Omental fat pad (tissue), 4 donors: ENCODE measurements at places on chromosomes 2 and 18. TPM values are rescaled to one million over a fixed set of nuclear protein-coding genes. Genes with fewer than 3 reads are reported as not detected.

GRCh38 chr2:9247786-9248185 lies 41.2 kb downstream of the ASAP2 start:
- no peak for DNase-seq

DNA sequence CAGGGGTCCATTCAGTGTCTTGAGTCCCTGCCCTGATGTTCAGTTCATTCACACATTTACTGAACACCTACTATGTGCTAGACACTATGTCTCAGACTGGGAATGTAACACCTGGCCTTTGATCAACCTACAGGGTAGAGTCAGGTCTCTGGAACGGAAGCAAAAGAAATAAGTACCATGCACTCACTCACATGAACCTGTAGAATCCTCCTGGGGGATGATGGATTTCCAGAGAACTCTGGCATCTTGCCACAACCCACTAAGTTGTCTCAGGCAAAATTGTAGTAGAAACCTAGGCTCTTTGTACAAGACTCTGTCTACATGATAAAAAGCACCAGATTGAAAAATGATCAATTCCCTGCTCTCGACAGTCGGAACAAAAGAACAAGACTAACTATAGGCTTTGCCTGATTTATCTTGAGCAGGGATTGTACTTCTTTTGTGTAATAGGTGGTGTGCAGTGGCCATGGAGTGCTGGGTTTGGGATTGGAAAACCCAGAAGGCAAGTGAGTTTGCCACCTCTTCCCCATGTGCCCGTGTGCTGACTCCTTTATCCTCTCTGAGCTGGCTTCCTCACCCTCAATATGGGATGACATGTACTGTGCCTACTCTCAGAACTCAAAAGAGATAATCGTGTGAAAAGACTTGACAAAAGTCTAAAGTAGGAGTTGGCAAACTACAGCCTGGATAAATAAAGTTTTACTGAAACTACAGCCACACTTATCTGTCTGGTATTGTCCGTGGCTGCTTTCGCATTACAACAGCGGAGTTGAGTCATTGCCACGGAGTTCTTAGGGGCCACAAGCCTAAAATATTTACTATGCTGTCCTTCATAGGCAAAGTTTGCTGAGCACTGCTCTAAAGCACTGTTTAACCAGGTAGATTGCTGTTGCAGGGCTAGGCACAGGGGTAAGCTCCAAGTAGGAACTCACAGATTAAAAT lies 4.4 kb downstream of the CAPN14 start:
- DNase-seq: no peak

GRCh38 chr2:175111200-175111657 lies 56.8 kb downstream of the ATF2 start:
- DNase-seq: no peak

DNA sequence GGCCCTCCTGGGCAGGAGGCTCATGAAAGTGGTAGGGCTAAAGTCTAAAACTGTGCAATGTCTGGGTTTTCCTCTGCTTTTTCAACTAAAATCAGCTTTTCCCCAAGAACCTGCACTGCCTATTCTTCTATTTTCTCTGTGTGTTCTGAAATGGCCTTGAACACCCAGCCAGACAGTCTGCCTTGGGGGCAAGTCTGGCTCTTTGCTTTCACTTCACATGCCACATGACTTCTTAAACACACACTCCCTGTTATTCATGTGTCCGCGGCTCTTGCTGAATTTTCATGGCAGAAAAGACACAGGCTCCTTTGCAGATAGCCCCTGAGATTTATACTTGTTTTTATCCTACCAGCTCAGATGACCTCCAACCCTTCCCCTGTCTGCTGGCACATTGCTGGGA lies 10.6 kb upstream of the RPIA start:
- no peak for DNase-seq

DNA sequence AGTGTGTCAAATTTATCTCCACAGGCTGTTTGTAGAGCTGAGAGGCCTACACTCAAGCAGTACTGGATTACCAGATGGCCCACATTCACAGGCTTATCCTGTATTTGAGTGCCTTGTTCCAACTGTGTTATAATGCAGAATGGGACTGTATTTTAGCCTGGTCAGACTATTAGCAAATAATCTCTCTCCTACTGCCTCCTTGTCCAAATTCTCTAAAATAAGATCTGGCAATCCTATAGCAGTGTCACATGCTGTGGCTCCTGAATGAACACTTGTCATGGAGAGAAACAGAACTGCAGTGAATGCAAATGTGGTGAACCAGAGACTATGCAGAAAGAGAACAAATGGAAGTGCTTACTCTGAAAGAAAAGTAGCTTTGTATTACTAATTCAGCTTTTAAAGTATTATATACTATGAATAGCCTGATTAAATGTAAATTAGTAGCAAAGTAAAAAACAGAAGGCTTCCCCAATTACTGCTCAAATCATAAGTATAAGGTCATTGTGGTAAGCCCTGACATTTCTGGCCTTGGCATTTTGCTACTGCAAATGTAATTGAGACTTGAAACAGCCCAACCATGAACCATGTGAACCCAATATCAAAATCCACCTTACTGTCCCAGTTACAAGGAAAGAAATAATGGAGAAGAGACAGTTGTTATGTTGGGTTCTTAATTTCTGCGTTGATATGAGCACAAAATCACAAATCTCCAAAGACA lies 80.0 kb downstream of the MAP4K3 start:
- DNase-seq: no peak

DNA sequence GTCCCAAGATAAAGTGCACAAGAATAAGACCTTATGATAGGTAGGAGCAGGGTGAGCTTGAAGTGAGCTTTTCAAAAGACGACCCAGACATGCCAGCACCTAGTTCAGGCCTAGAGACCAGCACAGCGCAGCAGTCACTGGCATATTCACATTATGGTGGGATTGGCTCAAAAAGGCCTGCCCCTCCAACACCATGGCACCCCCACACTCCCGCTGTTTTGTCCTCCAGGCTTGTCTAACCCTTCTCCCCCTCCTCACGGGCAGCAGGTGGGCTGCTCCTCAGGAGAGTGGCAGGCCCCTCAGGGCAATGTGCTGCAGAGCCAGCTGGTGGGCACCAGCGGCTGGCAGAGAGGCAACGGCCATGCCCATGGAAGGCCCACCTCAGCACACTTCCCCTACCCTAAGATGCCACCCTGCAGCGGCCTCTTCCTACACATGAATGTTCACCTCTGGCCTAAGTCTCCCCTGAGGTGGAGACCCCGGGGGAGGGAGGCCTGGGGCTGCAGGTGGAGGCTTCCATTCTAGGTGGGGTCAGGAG lies 25.6 kb downstream of the EMX1 start:
- DNase-seq: no peak

- DNase-seq: no peak
Measured at GRCh38 chr2:29246383-29247300, 131.4 kb downstream of the CLIP4 start.

GRCh38 chr2:207240649-207241048 lies 74.9 kb upstream of the KLF7 start:
- DNase-seq: no peak

GRCh38 chr2:184336688-184337087 lies 261.6 kb upstream of the ZNF804A start:
- DNase-seq: no peak

- no peak for DNase-seq
Measured at GRCh38 chr2:146429366-146429765, 1415.5 kb upstream of the ACVR2A start.

GRCh38 chr2:40118622-40119021 lies 333.3 kb downstream of the SLC8A1 start:
- no peak for DNase-seq

- no peak for DNase-seq
Measured at GRCh38 chr2:159882130-159882745, 84.2 kb upstream of the CD302 start.

- no peak for DNase-seq
Measured at GRCh38 chr2:79179036-79179435, 19.5 kb upstream of the REG3A start.

The PFN4 gene
- total RNA-seq: not detected

The CD302 gene
- total RNA-seq: 161 TPM

The DUSP11 gene
- 21.2 TPM for total RNA-seq
